ENCODE measurements at places on chromosomes 6 and 20.

- no peak for DNase-seq
These were observed 3.2 kb upstream of the ZMYND8 start for GRCh38 chr20:47359530-47360296.

DNA sequence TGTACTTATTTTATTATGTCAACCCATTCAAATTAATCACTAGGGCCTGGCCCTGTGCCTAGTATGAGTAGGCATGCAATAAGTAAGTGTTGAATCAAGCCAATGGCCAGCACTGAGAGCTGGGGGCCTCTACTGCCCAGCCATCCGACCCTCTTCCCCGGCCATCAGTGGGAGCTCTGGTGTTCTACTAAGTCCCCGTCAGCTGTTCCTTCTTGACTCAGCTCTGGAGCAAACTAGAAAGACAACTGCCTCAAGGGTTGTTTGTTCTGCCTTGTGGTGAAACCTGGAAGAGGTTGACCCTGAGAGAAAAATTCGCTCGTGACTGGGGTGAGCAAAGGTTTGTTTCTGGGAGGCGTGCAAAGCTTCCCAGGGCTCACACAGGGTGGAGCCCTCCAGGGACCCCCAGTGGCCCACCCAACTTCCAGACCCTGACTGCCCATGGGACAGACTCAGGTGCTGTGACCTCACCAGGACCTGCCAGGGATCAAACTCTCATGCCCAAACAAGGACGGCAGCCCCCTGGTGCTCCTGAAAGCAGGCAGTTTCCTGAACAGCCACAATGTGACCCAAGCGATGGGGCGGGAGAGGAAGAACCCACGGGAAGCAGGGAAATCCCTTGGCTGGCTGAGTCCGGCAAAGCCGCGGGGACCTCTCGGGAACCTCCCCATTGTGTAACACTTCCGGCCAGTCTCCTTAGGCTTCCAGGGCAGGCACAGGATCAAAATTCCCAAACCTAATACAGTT is 50.4 kb downstream of the BANF2 start:
- DNase-seq: no peak

DNA sequence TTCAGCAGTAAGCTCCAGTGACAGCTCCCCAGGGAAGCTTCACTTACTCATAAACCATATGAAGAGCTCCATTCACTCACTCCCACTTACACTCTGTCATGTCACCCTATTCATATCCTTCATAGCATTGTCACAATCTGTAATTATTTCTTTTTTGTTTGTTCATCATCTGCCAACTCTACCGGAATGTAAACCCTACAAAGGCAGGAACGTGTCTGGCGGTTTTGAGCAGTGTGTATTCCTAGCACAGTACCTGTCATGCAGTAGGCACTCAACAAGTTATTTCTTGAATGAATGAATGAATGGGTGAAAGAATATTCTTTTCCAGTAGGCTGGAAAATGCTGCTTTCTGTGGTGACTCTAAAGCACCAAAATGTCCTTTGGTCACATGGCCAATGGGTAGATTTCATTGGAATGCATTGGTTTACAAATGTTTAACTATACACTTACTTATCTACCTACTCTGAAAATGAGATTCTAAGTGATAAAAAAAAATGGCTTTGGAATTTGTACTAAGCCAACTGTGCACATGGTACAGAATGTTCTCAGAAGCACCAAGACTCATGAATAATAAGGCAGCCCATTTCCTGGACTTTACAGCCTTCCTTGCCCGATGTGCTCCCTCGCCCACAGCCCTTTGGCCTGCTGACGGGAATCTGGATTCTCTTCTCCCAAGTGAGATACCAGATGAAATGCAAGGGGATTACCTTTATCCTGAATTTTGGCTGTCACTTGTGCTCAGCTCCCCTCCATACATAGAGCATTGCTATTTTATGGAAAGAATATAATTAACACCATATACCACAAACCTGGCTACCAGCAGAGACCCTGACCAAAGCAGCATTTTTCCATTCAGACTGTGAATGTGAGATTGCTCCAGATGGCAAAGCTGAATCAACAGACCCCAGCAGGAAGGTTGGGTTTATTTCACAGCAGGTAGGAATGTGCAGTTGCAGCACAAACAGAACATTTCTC is 273.3 kb downstream of the ALDH8A1 start:
- no peak for DNase-seq

GRCh38 chr20:54469952-54470351 is 5.4 kb upstream of the DOK5 start:
- DNase-seq: no peak

- DNase-seq: no peak
These were observed 25.1 kb upstream of the CDH22 start for GRCh38 chr20:46333161-46333991.

DNA sequence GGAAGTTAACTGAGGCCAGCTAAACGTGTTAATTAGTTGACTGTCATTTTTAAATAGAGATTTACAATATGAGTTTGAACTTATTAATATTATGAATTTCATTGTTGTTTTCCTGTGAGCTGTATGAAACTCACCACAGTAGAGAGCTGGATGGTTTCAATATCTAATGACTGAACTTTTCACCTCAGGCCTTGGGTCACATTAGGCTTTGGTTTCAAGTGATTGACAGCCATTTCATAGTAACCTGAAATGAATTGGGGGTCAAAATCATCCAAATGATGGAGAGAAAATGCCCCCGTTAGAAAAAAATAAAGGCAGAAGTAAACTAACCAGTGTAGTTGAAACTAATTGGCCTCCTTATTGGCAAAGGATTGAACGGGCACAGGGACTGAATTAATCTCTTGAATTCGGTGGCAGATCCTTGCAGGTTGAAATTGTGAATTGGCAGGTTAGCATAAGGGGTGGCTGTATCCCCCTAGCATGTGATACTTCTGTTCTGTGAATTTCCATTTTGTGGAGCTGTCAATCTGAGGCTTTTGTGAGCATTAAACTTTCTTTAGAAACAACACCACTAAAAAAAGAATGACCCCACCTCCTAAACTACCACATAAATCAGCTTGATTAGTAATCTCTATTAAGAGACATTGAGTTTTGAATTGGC is 155.1 kb upstream of the MMS22L start:
- no peak for DNase-seq

- no peak for DNase-seq
These were observed 320.5 kb downstream of the MMUT start for GRCh38 chr6:49142421-49143151.

DNA sequence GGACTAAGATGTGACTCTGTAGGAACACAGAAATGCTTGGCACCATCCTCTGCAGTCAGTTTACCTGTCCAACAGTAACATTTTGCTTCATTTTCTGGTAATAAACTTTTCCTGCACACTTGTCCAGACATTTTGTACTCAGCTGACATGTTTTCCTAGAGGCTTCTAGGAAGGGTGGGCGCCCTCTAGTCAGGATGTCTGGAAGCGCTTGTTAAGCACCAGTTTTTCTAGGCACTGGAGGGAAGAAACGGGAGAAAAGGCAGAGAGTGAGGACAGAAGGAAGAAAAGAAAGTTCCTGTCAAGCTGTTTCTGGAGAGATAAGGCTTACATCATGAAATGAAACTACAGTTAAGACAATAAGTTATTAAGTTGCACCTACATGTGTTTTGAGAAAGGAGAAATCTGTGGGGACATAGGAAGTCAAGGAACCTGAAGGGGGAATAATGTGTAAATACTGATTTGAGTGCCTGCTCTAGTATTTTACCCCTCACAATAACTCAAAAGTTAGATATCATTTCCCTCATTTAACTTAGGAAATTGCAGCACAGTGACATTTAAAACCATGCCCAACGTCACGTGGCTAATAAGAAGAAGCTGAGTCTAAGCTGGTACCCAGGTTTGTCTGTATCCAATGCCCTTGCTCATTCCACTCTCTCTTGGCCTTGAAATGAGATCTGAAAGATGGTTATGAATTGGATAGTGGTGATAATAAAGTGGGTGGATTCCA is 42.7 kb upstream of the TNFRSF21 start:
- no peak for DNase-seq

Measured in activated CD8-positive, alpha-beta memory T cell treated with anti-CD3 and anti-CD28 coated beads for 4 hours (primary cell).